ENCODE measurements at places on chromosomes 5 and 9. TPM values are rescaled to one million over a fixed set of nuclear protein-coding genes. Genes with fewer than 3 reads are reported as not detected.

DNA sequence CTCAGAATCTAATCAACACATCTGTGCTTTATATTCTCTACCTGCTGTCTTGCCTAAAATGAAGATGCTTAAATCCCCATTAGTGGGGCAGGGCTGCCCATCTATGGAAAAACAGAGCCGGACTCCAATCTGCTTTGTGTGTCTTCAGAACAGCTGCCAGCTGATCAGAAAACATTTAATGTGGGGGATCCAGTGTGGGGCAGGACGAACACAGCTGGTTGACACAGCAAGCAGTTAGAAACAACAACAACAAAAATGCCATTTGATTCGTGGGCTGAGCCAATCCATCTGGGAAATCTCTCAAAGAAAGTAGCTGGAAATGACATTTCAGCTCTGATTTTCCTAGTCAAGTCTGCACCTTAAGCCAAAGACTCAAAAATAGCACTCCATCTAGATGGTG lies 99.8 kb downstream of the PPP2R2B start:
- no peak for DNase-seq

GRCh38 chr5:10534561-10535530 lies 29.0 kb upstream of the ANKRD33B start:
- DNase-seq, result peak; percentile 29

- peak; percentile 14 for DNase-seq
Observed at GRCh38 chr5:141486091-141486490, 1.3 kb downstream of the PCDHGC4 start.

The NFIB gene
- 26.2 TPM for total RNA-seq

The CLINT1 gene
- total RNA-seq, result 85.5 TPM

The PPIP5K2 gene
- 78.5 TPM for total RNA-seq

The CCNB1 gene
- total RNA-seq, result 19.2 TPM

The STPG3 gene
- total RNA-seq, result 0.36 TPM

All from osteoblast (primary cell).